Non-pigmented ciliary epithelial cell (primary cell): ENCODE measurements at places on chromosomes 3 and 15.
A peak's percentile ranks its signal among the peaks of the same experiment; 100 is the strongest.

GRCh38 chr3:197203714-197204146, 94.7 kb downstream of the DLG1 start:
- DNase-seq: no peak

DNA sequence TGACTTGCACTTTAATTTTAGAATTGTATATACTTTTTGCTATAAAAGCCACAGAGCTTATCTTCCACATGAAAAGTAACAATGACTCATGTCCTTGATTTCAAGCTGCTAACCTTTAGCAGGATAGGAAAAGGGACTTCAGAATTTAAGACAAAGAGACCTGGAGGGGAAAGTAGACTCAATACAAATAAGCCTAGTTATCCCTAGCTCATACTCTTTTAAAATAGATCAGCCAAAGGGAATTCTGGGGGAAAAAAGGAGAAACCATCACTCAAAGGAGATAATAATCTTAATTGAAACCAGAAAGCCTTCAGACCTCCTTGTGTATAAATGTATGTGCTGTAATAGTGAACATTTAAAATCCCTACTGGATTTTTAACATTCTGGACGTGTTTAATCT, 930.3 kb downstream of the NTRK3 start:
- DNase-seq: no peak

GRCh38 chr15:48614051-48614450, 31.5 kb downstream of the FBN1 start:
- no peak for DNase-seq

GRCh38 chr3:197540961-197541377, 14.8 kb downstream of the BDH1 start:
- DNase-seq: no peak

GRCh38 chr15:47431501-47431900, 285.8 kb upstream of the SEMA6D start:
- DNase-seq: peak; percentile 88

DNA sequence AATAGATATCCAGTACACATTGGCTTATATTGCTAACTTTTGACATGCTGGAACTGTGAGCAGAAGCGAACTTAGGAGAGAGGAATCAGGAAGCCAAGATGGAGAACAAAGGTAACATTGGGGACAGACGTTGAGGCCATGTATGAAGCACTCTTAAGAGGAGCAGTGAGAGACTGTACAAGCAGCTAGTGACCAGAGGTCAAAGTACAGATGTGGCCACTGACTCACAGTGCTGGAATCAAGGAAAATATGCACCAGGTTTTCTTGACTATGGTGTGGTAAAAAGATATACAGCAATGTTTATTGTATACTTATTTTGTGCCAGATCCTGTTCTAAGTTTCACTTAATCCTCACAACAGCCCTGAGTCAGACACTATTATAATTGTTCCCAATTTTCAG, 2.0 kb upstream of the IL20RB start:
- peak; percentile 86 for DNase-seq

- no peak for DNase-seq
Measured at GRCh38 chr3:107416138-107416537, 38.9 kb downstream of the CCDC54 start.

DNA sequence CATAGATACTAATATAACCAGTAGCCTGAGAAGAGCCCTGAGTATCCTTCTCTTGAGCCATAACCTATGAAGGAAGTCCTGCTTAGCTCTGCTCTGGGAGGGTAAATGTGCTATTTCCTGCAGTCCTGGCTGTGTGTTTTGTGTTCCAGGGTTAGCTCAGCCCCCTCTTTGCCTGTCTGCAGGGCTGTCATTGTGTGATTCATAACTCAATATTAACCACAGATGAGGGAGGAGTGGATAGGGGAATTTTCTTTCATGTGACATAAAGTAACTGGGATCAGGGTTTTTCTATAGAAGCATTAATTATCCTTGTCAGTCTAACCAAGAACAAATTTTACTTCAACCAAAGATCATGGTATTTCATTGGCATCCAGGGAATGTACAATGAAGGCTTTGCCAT, 183.3 kb upstream of the ZBTB20 start:
- peak; percentile 55 for DNase-seq
